ENCODE measurements at places on chromosomes 1 and 21.

GRCh38 chr1:89698624-89699023, 65.7 kb downstream of the LRRC8C start:
- DNase-seq, result no peak

DNA sequence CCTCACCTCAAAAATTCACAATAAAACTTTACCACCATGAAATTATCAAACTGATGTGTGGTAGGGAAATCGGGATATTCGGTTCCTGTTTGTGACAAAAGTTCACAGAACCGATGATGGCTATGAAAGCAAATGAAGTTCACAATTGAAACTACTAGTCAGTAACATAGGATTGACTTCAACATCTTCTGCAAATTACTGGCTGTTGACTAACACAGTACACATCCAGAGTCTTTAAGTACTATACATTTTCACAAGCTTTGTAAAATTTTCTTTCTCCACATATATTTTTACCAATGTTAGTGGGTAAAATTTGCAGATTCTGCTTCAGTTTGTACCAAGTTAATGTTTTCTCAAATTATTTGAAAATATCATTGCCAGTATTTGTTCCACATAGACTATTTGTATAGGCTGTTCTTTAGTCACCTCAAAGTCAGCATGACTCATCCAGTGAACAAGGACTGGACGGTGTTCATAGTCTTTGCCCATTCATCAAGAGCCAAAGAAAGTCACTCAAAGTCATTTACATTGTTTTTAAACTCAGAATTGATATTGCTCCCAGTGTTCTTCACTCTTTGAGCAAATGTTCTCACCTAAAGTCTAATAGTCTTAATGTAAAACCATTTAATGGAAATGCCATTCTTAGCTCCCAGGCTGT, 213.4 kb downstream of the USP25 start:
- no peak for DNase-seq

DNA sequence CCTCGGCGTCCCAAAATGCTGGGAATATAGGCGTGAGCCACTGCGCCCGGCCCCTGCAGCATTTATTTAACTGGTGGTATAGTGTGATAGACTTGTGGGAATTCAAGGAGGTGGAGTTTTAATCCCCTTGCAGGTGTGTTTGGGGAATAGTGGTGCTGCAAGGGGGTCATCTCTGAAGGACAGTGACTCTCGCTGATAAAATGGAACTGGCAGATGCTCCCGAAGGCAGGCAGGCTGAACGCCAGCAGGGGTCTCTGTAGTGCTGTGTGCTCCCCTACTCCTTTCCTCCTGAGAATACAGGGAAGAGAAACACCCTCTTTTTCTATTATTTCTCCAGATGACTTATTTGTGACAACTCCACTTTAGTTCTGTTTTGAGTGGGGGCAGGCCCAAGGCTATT, 4.0 kb downstream of the OSCP1 start:
- DNase-seq, result no peak

- no peak for DNase-seq
Observed at GRCh38 chr1:172375211-172375631, 45.3 kb upstream of the C1orf105 start.

- DNase-seq, result no peak
Observed at GRCh38 chr1:2834146-2834475, 32.6 kb upstream of the TTC34 start.

- no peak for DNase-seq
Observed at GRCh38 chr1:158366783-158367182, 13.1 kb downstream of the CD1E start.

GRCh38 chr1:19640363-19641316, 3.5 kb upstream of the NBL1 start:
- no peak for DNase-seq

- DNase-seq, result no peak
Observed at GRCh38 chr1:10814312-10814711, 17.9 kb upstream of the CASZ1 start.

- no peak for DNase-seq
Observed at GRCh38 chr1:22540337-22540736, 23.0 kb upstream of the EPHA8 start.

DNA sequence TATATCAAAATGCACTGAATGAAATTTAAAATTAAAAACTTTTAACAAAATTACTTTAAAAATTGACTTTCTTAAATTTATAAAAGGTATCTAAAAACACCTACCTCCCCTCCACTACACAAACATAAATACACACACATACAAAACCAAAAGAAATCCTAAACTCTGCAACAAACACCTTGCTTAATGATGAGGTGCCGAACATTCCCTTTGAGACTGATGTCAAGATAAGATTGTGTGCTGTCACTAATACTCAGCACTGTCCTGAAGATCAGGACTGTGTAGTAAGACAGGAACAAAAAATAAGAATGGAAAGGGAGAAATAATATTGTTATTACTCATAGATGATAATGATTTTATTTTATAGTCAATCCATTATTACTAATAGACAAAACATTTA, 45.1 kb downstream of the CD53 start:
- DNase-seq, result no peak

- no peak for DNase-seq
Observed at GRCh38 chr1:203033917-203034316, 7.6 kb downstream of the PPFIA4 start.

DNA sequence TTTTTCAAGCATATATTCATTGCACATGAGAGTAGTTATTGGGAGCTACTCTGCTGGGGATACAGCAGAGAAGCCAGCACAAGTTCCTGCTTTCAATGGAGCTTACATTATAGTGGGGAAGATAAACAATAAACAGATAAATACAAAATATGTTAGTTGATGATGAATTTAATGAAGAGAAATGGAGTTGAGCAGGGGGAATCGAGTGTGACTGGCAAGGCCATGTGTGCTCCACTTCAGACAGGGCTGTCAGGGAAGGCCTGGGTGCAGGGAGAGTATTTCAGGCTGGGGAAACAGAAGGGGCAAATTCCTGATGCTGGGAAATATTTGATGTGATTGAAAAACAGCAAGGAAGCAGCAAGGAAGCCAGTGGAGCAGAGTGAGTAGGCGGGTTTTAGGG, 21.2 kb upstream of the BRDT start:
- DNase-seq, result no peak

GRCh38 chr1:67883069-67883468, 49.8 kb upstream of the GNG12 start:
- DNase-seq, result no peak

- DNase-seq, result no peak
Observed at GRCh38 chr1:7009741-7010525, 224.7 kb downstream of the CAMTA1 start.

DNA sequence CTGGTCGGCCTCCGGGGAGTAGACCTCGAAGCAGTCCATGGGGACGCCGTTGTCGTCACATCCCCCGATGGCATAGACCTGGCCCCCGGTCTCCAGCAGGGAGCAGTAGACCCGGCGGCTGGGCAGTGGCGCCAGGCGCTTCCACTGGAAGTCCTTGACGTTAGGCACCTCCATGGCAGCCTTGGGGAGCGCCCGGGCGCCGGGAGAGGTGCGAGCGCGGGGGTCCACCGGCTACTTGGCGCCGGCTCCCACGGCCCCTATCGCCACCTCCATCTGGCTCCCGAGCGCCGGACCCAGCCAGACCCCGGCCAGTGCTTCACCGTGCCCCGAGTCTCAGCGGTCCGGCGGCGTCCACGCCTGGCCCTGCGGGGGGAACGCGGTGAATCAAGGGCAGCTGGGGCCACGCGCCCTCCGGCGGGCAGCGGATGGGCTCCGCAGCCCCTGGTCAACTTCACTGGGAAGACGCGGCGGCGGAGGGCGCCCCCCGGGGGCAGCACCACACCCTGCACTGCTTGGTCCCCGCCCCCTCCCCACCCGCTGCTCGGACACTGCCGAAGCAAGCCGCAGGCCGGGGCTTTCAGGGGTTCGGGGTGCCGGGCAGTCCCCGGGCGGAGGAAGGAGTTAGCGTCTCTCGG, 13.2 kb downstream of the KLHDC8A start:
- DNase-seq, result no peak

- no peak for DNase-seq
Observed at GRCh38 chr1:179079113-179079761, 2.6 kb upstream of the TOR3A start.

DNA sequence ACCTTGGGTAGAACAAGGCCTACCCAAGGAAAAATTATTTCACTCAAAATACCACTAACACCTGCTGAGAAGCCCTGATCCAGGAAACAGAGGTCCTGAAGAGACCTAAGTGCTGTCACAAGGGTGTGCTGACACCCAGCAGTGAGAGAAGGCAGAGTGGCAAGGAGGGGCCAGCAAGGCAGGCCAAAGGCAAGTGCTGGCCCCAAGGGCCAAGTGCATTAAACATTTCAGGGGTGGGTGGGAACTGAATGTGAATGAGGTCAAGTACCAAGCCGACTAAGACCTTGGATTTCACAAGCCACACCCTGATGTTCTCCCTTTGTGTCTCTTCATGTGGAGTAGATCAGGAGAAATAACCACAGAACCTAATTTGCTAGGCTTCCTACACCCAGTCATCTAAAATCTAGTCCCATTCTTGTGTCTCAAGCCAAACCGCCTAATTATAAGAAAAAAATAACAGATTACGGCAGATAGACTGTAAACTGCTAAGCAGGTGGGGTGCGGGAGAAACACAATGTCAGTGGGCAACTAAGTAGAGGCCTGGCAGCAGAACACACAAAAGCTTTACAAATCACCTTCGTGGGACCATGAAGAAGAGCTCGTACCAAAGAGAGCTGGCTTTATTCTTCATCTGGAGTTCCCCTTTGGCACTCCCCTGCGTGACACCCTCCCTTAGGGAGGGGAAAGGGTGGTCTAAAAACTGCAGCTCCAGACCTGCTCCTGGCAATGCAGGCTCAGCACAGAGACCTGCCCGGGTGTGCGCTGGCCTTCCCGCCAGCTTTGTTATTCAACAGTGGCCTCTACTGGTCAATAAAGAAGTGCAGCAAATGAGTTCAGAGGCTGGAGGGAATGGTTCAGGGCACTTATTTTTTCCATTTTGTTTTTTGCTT, 8.7 kb downstream of the UBE2G2 start:
- no peak for DNase-seq

GRCh38 chr21:22925032-22925431, 1926.8 kb downstream of the NCAM2 start:
- DNase-seq, result no peak

- DNase-seq, result no peak
Observed at GRCh38 chr1:239125893-239126292, 260.5 kb upstream of the CHRM3 start.

DNA sequence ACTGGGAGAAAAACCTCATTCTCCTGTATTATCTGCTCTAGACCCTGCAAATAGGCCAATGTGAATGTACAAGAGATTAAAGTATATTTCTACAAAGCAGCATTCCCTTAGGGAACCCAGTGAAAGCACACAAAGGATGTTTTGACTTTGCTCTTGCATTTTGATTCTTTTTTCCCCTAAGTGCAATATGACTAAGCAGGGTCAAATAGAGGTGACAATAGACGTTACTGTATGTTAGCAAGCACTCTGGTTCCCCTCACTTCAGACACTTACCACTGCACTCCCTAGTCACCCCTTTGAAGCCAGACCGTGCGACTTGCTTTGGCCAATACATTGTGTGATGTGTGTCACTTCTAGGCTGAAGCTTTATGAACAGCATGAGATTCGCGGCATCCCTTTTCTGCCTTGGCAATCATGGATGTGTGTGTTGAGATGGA, 209.7 kb downstream of the RHOU start:
- no peak for DNase-seq

GRCh38 chr1:232009741-232010140, 383.2 kb downstream of the DISC1 start:
- no peak for DNase-seq

- no peak for DNase-seq
Observed at GRCh38 chr21:33411949-33412430, 8.8 kb downstream of the IFNGR2 start.

DNA sequence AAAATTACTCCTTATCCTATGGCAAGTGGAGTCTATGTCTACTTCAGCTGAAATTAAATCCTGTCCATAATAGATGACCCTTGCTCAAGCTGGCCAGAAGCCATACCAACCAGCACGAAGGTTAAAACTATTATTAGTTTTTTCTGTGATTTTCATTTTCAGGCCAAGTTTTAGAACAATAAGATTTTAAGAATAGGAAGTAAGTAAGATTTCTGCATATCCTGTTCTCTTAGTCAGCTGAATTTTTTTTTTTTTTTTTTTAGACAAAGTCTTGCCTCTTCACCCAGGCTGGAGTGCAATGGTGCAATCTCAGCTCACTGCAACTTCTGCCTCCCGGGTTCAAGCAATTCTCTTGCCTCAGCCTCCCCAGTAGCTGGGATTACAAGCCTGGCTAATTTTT, 6.1 kb upstream of the RBP7 start:
- DNase-seq, result no peak

- DNase-seq, result no peak
Observed at GRCh38 chr1:163875927-163876320, 554.2 kb downstream of the NUF2 start.

- no peak for DNase-seq
Observed at GRCh38 chr1:89938171-89939055, 56.5 kb upstream of the ZNF326 start.

- DNase-seq, result no peak
Observed at GRCh38 chr1:99264201-99265021, at the start of gene PLPPR4. PLPPR4 (plus strand) TSS chr1:99264492; CDS start chr1:99264594, 102 bp downstream.

DNA sequence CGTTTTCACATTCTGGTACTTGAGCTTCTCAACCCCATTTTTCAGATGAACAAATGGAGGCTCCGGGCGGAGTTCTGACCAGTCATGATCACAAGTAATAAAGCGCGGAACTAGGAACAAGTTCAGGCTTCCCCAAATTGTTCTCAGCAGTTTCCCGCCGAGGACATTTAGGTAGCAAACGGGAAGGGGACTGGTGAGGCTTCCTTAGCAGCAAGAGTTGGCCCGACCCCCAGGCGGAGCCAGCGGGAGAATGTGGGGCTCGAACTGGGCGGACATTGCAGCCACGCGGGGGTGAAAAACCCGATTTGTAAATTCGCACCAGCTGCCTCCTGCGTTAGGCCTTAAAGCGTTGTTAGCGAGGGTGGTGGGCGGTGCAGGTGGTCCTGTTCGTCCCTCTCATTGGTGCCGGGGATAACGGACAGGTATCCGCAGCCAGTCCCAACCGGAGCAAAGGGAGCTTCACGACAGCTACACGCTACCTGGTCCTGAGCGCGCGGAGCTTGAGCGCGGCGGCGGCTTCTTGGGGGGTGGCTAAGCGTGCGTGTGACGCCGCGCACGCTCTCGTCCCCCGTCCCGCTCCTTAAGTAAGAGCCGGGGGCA, 15.3 kb downstream of the SEMA6C start:
- peak; percentile 73 for DNase-seq

- no peak for DNase-seq
Observed at GRCh38 chr21:31555741-31556191, 103.7 kb upstream of the SOD1 start.

All from activated CD4-positive, alpha-beta T cell treated with anti-CD3 and anti-CD28 coated beads for 24 hours (primary cell).